Stimulated activated CD4-positive, alpha-beta T cell treated with anti-CD3 and anti-CD28 coated beads, TNF-alpha, amount 100 ng/mL, for 1 hour (primary cell): ENCODE measurements at places on chromosomes 5 and 9.

DNA sequence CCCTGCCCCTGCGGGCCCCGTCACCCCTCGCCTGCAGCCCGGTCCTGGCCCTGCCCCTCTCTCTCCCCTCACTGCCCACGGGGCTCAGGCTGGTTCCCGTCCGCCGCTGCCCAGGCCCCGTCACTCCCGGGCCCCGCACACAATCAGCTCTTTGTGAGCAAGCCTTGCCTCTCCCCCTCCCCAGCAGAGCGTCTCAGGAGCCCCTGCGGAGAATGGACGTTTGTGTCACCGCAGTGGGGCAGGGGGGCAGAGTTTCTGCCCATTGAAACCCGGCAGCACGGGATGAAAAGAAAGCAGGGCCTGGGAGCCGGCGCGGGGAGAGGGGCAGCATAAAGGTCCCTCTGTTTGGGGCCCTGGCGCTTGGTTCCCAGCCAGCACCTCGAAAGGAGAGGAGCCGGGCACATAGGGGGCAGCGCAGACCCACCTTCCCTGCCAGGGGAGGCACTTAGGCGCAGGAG is 13.5 kb upstream of the NUP214 start:
- DNase-seq = no peak

DNA sequence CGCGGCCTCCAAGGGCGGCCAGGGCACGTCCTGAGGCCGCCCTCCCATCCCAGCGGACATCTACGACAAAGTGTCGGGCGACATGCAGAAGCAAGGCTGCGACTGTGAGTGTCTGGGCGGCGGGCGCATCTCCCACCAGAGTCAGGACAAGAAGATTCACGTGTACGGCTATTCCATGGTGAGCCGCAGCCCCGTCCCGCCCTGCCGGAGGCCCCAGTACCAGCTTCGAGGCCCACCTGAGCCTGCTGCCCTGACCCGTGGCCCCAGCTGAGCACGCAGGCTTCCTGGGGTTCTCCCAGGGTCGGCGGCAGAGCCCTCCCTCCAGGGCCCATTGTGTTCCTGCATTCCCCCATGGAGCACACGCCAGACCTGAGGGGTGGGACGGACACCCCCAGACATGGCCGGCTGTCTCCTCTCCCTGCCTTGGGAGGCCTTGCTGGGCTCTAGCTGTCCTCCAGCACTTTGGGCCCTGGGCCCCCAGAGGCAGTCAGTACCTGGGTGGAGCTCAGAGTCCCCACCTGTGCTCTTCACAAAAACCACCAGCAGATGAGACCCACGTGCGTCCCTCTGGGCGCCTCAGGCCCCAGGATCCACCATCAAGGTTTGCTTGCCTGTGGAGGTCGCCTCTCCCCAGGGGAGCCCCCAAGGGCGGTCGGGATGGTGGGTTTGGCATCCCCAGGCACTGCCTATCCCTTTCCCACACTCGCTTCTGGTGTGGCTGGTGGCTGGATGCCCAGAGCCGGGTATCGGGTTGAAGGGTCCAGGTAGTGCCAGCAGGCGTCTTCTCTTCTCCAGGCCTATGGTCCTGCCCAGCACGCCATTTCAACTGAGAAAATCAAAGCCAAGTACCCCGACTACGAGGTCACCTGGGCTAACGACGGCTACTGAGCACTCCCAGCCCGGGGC is 1.0 kb downstream of the PHPT1 start:
- DNase-seq = no peak

- DNase-seq = no peak
Observed at GRCh38 chr9:121584421-121584820, 67.0 kb upstream of the DAB2IP start.

DNA sequence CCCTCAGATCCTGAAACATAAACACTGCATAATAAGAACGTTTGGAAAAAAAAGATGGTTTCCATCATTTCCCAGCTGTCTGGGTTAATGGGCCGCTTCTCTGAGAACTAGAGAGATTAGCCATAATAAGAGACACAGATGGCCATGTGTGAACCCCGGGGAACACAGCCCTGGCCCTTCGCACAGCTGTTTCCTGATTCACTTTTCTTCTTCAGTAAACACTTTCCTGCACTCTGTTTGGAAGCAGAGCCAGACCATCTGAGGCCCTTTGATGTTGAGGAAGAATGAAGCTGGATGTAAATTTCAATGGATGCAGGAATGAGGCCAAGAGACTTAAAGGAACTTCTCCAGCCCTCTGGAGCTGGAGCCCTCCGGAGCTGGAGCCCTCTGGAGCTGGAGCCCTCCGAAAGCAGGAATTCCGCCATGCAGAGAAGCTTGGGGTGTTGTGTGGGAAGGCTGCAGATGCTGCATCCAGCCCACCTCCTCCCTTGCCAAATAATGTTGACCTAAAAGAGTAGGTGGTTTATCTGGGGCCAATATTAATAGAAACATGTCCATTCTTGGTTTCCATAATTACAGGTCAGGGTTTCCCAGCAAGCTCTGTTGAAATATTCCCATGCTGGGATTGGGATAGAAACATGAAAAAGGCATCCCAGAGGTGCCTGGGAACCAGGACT is 218.9 kb downstream of the NXNL2 start:
- no peak for DNase-seq

GRCh38 chr5:173012882-173013281 is 29.3 kb downstream of the ATP6V0E1 start:
- DNase-seq = no peak

DNA sequence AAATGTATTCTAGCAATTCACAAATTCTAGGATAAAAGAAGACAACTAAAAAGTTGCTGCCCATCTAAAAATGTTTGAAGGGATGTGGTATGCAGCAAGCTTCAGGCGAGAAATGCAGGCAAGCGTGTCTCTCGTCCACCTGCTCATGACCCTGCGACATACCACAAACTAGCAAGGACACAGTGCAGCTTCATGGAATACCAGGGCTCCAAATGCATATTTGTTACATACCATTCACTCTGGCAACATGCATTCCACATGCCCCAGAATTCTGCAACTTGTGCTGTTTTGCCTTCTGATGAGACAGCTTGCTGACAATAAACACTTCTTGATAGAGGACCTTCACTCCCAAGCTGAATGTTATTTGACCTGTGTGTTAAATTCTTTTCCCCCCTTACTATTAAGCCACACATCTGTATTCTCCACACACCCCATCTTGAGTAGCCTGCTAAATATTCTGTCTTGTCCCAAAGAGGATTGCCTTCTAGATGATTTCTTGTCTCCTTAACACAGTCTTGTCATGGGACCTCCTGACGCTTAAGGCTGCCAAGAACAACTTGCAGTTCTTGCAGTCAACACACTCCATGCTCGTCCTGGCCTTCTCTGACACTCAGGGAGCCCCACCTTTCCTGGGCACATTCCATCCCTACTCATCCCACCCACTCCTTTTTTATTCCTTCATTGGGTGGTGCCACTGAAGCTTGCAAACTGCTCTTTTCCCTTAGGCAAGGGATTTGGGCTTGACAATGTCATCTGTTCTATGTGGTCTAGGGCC is 340.5 kb downstream of the PIK3R1 start:
- DNase-seq = no peak

- no peak for DNase-seq
Observed at GRCh38 chr5:129118826-129119225, 24.3 kb downstream of the ISOC1 start.

DNA sequence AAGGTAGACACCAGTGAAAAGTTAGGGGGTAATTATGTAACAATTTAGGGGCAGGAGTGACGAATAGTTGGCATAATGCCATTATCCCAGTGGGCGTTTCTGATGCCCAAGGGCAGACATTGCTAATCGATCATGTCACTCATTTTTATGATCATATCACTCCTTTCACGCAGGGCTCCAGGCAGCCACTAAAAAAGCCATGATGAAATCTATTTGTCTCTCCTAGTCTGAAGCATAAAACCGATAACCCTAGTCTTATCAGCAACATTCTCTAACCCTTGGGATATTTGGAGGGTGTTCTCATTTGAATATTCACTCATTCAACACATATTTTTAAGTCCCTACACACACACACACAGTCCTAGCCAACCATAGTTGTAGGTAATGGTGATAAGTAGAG is 114.9 kb downstream of the NMUR2 start:
- DNase-seq = no peak

- no peak for DNase-seq
Observed at GRCh38 chr5:1514027-1514818, 9.5 kb downstream of the LPCAT1 start.
